ENCODE measurements at places on chromosomes 7 and 10. TPM values are rescaled to one million over a fixed set of nuclear protein-coding genes. Genes with fewer than 3 reads are reported as not detected.

The RGR gene
- polyA plus RNA-seq: 3.0 TPM

The UNCX gene
- polyA plus RNA-seq: not detected

The BET1 gene
- polyA plus RNA-seq: 53.3 TPM

The NUPR2 gene
- 3.0 TPM for polyA plus RNA-seq

The RBP4 gene
- 8.2 TPM for polyA plus RNA-seq

The TEX47 gene
- polyA plus RNA-seq: not detected

The POLR2J2 gene
- polyA plus RNA-seq: 0.56 TPM

The MUC3A gene
- polyA plus RNA-seq: not detected

The PTPRE gene
- polyA plus RNA-seq: 98.0 TPM

The EIF5AL1 gene
- 0.92 TPM for polyA plus RNA-seq

The DDX21 gene
- polyA plus RNA-seq: 22.7 TPM

The ELMO1 gene
- polyA plus RNA-seq: 131 TPM

The SOSTDC1 gene
- 90.2 TPM for polyA plus RNA-seq

The CYP3A7 gene
- polyA plus RNA-seq: not detected

The FRAT1 gene
- 0.64 TPM for polyA plus RNA-seq

The INHBA gene
- 0.42 TPM for polyA plus RNA-seq

The OR2A12 gene
- polyA plus RNA-seq: not detected

The LZTS2 gene
- 0.53 TPM for polyA plus RNA-seq

The PPP3CB gene
- 177 TPM for polyA plus RNA-seq

The HOXA4 gene
- polyA plus RNA-seq: not detected

The AKR1C3 gene
- polyA plus RNA-seq: 8.9 TPM

The ZNF503 gene
- 0.56 TPM for polyA plus RNA-seq

The GRID2IP gene
- polyA plus RNA-seq: 1.2 TPM

The IGF2BP3 gene
- polyA plus RNA-seq: not detected

The FANK1 gene
- 4.2 TPM for polyA plus RNA-seq

The ALKBH4 gene
- 2.5 TPM for polyA plus RNA-seq

The FRMPD2 gene
- 12.8 TPM for polyA plus RNA-seq

The ABCA13 gene
- polyA plus RNA-seq: not detected

The BAG3 gene
- 29.2 TPM for polyA plus RNA-seq
